ENCODE measurements at places on chromosomes 2 and 18.

DNA sequence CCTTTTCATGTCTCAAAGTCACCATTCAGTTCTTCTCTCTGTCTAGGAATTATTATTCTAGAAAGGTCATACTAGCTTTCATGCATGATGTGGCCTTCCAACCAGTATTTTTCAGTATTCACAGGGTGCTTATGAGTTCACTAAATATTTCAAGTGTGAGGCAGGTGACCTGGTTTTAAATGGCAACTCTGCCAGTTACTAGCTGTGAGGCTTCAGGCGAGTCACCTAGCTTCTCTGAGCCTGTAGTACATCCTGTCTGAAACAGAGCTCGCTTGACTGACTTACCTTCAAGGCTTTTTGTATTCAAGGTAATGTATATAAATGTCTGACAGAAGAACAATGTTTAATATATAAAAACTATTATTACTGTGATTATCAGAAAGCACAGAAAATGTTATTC lies 19.4 kb upstream of the ACVR1 start:
- no peak for DNase-seq

- DNase-seq, result no peak
Observed at GRCh38 chr2:95021847-95022246, 3.7 kb upstream of the MAL start.

DNA sequence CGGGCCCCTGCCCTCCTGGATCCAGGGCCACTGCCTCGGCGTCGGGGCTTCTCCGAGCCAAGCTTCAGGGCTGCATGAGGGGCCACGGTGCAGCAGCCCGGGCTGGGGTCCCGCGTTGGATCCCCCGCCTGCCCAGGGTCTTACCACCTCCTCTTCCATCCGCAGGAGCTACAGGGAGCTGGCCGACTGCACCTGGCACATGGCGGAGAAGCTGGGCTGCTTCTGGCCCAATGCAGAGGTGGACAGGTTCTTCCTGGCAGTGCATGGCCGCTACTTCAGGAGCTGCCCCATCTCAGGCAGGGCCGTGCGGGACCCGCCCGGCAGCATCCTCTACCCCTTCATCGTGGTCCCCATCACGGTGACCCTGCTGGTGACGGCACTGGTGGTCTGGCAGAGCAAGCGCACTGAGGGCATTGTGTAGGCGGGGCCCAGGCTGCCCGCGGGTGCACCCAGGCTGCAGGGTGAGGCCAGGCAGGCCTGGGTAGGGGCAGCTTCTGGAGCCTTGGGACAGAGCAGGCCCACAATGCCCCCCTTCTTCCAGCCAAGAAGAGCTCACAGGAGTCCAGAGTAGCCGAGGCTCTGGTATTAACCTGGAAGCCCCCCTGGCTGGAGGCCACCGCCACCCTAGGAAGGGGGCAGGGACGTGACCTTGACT lies 52.1 kb downstream of the RAMP1 start:
- DNase-seq, result no peak

GRCh38 chr2:158060160-158060834 lies 41.4 kb upstream of the UPP2 start:
- DNase-seq, result no peak

GRCh38 chr2:144834998-144835633 lies 315.2 kb upstream of the ZEB2 start:
- DNase-seq, result no peak

DNA sequence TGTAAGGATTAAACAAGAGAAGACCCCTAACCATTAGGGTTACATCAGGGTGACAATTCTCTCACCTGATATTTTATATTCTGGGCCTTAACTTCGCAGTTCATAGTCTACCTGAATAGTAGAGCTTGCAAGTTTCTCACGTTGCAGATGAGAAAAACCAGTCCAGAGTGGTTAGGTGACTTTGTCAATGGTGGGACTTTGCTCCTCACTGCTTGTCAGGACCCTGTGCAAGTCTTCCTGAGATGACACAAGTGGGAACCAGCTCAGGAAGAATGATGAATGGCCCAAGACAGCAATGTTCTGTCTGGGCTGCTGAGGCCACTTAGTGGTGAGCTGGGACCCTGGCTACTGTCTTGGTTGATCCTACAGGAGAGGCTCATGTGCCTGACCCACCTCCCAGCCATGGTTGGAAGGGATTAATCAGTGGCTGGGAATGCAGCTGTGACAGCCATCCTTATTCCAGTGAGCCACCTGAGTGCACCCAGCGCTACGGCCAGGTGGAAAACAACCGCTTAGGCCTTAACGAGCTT lies 16.9 kb downstream of the LGALSL start:
- no peak for DNase-seq

DNA sequence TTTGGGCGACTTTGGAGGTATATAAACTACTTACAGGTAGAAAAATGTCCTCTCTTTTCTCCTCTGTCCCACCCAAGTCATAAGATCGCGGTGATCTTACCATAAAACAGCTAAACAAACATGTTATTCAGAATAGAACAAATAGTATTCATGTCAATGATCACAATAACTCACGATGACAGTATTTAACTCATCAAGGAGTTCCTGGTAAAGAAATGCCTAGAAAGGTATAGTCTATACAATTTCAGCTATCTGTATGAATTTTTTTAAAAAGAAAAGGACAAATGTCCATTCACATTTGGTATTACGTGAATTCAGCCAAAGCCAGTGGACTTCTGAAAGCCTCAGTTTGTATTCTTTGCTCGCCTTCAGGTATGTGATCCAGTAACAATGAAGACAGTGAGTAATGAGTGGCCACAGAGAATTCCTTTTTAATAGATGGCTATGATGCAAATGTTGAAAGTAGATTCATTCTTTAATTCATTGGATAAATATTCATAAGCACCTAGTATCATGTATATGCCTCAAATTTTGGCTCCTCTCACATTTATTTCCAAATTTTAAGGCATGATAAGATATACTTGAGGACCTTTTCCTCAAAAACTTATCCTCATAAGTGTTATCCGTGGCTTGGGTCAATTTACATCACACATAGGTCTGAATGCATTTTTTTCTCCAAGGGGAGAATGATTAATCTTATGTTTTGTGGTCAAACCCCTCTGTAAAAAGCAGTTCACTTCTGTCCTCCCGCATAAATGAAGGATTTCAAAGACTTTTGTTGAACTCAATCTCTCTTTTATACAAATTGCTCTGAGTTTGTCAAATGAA lies 20.3 kb downstream of the ABCB11 start:
- DNase-seq, result no peak

- no peak for DNase-seq
Observed at GRCh38 chr2:9967053-9967775, 15.7 kb downstream of the GRHL1 start.

DNA sequence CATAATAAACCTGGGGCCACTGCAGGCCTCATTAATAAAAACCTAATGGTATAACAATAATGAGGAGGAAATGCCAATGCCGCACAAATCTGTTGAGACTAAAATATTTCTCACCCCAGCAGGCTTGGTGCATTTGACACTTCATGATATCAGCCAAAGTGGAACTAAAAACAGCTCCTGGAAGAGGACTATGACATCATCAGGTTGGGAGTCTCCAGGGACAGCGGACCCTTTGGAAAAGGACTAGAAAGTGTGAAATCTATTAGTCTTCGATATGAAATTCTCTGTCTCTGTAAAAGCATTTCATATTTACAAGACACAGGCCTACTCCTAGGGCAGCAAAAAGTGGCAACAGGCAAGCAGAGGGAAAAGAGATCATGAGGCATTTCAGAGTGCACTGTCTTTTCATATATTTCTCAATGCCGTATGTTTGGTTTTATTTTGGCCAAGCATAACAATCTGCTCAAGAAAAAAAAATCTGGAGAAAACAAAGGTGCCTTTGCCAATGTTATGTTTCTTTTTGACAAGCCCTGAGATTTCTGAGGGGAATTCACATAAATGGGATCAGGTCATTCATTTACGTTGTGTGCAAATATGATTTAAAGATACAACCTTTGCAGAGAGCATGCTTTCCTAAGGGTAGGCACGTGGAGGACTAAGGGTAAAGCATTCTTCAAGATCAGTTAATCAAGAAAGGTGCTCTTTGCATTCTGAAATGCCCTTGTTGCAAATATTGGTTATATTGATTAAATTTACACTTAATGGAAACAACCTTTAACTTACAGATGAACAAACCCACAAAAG lies 580.9 kb upstream of the TMEFF2 start:
- no peak for DNase-seq

GRCh38 chr2:27363933-27364332 lies 6.2 kb downstream of the EIF2B4 start:
- DNase-seq, result no peak

Data from stimulated activated CD4-positive, alpha-beta T cell treated with anti-CD3 and anti-CD28 coated beads, Interleukin-2, amount 100 ng/mL, for 4 hours (primary cell).